SJSA1 (cell line): ENCODE measurements at places on chromosomes 7 and 10.

GRCh38 chr10:21673668-21674067 lies 139.6 kb downstream of the MLLT10 start:
- no peaks in the 10 kb centered on the region for H3K4me1 ChIP-seq
- H3K27ac ChIP-seq = no peak overlapping the region
- H3K27me3 ChIP-seq = no peaks in the 10 kb centered on the region
- no peak overlapping the region for H3K4me3 ChIP-seq
- no peak for DNase-seq
- peaks cover 4% of the 10 kb centered on the region; the same call in 1 of the 2 replicates for H3K36me3 ChIP-seq

GRCh38 chr10:60762554-60762953 lies 15.7 kb upstream of the CDK1 start:
- peaks cover 4% of the 10 kb centered on the region for H3K4me1 ChIP-seq
- H3K27me3 ChIP-seq = no peaks in the 10 kb centered on the region
- H3K4me3 ChIP-seq = no peak overlapping the region
- no peak for DNase-seq
- no peak overlapping the region for H3K27ac ChIP-seq
- no peaks in the 10 kb centered on the region for H3K36me3 ChIP-seq

DNA sequence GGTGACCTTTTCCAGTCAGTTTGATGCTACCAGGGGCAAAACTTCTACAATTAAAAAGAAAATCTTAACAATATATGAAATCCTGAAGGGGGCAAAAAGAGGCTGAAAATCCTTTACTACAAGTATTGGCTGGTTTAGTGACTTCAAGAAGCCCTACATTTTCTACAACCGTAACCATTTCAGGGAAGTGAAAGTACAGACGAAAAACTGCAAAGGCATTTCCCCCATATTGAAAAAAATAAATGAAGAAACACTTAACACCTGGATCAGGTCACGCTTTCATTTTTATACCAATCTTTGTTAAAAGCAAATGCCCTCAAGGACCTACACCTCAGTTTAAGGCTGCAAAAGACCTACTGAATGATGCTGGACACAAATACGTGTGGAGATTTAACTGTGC lies 38.6 kb downstream of the IL6 start:
- H3K27ac ChIP-seq = no peak overlapping the region
- DNase-seq = no peak
- no peaks in the 10 kb centered on the region for H3K36me3 ChIP-seq
- no peaks in the 10 kb centered on the region for H3K4me1 ChIP-seq

GRCh38 chr10:132283604-132284382 lies 24.0 kb downstream of the STK32C start:
- no peak overlapping the region for H3K27ac ChIP-seq
- no peaks in the 10 kb centered on the region for H3K36me3 ChIP-seq
- H3K27me3 ChIP-seq = peaks cover 6% of the 10 kb centered on the region; the same call in 1 of the 2 replicates
- no peak for DNase-seq
- no peaks in the 10 kb centered on the region for H3K4me1 ChIP-seq
- H3K4me3 ChIP-seq = no peak overlapping the region

DNA sequence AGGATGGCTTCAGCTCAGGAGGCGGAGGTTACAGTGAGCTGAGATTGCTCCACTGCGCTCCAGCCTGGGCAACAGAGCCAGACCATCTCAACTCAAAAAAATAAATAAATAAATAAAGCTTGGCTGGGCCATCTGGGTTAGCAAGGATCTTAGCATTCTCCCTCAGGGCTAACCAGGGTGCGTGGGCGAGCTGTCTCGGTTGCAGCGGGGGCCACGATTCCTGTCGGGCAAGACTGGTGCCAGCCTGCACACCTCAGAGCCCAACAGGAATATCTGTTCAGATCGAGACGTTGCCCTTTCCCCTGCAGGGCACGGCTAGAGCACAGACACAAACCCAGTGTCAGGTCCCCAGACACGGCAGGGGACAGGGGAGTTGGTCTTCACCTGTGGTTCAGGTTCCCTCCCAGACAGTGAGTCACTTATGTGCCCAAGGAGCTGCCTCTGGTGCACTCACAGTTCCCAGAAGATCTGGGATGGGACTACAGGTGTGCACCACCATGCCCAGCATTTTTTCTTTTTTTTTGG lies 75.5 kb upstream of the GTF2I start:
- 0 out of 2 replicates have a peak, but pooled peaks cover 4% of the 10 kb centered on the region for H3K36me3 ChIP-seq
- no peak overlapping the region for H3K27ac ChIP-seq
- no peak overlapping the region for H3K4me3 ChIP-seq
- H3K27me3 ChIP-seq = no peaks in the 10 kb centered on the region
- no peak for DNase-seq
- peaks cover 1% of the 10 kb centered on the region for H3K4me1 ChIP-seq

GRCh38 chr7:157158400-157158799 lies 19.7 kb downstream of the UBE3C start:
- no peaks in the 10 kb centered on the region for H3K27me3 ChIP-seq
- H3K4me3 ChIP-seq = no peak overlapping the region
- no peak for DNase-seq
- no peaks in the 10 kb centered on the region for H3K4me1 ChIP-seq
- H3K36me3 ChIP-seq = peaks cover 5% of the 10 kb centered on the region

- no peak overlapping the region for H3K27ac ChIP-seq
- no peak overlapping the region for H3K4me3 ChIP-seq
- 0 out of 2 replicates have a peak, but pooled peaks cover 4% of the 10 kb centered on the region for H3K27me3 ChIP-seq
- no peaks in the 10 kb centered on the region for H3K4me1 ChIP-seq
- no peak for DNase-seq
Measured at GRCh38 chr7:21980926-21981500, 35.3 kb upstream of the CDCA7L start.

GRCh38 chr10:68428396-68429104 lies 21.5 kb upstream of the RUFY2 start:
- H3K27me3 ChIP-seq = no peaks in the 10 kb centered on the region
- H3K27ac ChIP-seq = no peak overlapping the region
- no peak overlapping the region for H3K4me3 ChIP-seq
- H3K36me3 ChIP-seq = peaks cover 38% of the 10 kb centered on the region
- no peaks in the 10 kb centered on the region for H3K4me1 ChIP-seq

DNA sequence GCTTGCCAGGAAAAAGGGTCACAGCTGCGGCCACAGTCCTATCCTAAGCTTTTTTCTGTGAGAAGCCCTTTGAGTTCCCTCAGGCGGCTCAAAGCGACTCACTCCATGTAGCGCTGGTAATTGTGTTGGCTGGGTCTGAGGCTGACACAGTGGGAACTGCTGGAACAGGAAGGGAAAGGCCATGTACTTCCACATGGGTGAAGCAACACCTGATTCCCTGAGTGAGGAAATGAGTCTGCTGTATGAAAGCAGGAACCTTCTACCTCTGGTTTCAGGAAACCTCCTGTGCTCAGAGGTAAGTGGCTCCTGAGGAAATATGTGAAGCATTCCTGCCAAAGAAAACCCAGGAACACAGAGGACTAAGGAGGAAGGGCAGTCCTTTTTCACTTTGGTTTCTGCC lies 734.6 kb upstream of the SORCS1 start:
- no peak for DNase-seq
- H3K36me3 ChIP-seq = no peaks in the 10 kb centered on the region
- H3K4me1 ChIP-seq = no peaks in the 10 kb centered on the region
- H3K27me3 ChIP-seq = no peaks in the 10 kb centered on the region
- H3K27ac ChIP-seq = no peak overlapping the region

DNA sequence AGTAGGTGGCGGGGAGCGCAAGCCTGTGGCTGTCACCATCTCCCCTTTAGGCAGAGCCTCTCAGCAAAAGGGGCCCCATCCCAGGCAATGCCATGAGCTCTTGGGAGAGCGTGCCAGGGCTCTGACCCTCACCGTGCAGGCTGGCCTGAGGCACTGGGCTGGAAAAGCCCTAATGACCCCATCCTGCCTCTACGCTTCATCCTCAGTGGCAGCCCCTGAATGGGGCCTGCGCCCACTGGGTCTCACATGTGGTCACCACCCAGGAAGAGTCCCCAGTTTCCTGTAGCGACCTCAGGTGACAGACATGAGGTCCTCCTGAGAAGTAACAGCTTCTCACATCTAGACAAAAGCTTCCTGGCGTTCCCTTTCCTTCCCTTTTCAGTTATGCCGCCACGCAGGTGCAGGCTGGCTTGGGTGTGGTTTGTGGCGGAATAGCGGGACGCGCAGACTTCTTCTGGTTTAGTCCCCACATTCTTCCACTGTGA lies 59.2 kb downstream of the CLEC2L start:
- H3K36me3 ChIP-seq = peaks cover 41% of the 10 kb centered on the region
- no peaks in the 10 kb centered on the region for H3K27me3 ChIP-seq
- H3K4me1 ChIP-seq = no peaks in the 10 kb centered on the region
- no peak for DNase-seq
- no peak overlapping the region for H3K4me3 ChIP-seq

DNA sequence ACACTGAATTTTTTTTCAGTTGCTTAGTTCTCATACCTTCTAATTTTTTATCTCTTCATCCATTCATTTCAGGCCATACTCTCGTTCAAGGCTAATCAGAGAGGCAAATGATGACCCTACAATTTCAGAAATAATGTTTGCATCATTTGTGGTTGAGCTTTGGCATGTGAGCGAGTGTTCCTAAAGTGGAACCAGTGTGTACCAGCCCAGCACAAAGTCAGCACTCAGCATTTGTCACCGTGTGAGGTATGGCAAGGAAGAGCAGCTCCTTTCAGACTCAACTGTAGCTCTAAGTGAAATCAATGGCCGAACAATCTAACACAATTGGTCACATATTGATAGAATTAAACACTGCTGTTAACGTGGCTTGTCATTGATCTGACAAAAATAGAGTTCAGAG lies 154.6 kb downstream of the POU6F2 start:
- H3K27ac ChIP-seq = no peak overlapping the region
- DNase-seq = no peak
- no peaks in the 10 kb centered on the region for H3K4me1 ChIP-seq
- H3K27me3 ChIP-seq = no peaks in the 10 kb centered on the region

DNA sequence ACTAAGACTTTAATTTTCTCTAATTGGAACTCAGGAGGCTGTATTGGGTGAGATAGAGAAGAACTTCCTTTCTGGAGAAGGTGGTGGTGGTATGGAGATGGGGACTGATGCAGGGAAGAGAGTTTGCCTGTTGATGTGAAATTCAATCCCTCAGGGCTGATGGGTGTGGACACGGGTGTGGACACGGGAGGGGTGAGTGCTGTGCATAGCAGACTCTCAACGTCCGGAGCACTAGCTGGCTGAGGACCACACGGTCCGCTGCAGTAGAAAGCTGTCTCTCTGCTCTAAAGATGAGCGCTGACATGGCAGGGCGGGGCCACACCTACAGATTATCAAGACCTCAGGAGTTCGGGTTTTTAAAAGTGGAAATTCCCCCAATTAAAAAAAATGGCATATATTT lies 148.5 kb upstream of the PITRM1 start:
- H3K27me3 ChIP-seq = no peaks in the 10 kb centered on the region
- no peak for DNase-seq
- no peak overlapping the region for H3K4me3 ChIP-seq
- no peaks in the 10 kb centered on the region for H3K36me3 ChIP-seq
- no peaks in the 10 kb centered on the region for H3K4me1 ChIP-seq

DNA sequence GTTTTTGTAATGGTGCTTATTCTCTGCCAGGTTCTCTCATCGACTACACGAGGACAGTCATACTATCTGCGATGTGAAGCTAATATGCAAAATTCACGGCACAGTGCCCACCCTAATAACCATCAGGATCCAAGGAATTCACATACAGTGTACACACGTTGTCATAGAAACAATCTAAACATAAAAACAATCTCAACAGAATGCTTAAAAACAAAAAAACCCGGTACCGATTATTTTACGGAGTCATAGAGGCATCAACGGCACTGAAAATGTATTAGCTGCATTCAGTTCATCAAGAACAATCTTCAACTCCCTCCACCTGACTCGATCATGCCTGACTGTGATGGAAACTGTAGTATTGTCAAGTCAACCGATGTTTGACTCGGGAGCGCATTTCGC lies 628 bp downstream of the MRPS33 start:
- peaks cover 18% of the 10 kb centered on the region for H3K4me1 ChIP-seq
- peak overlapping the region; percentile 51 for H3K4me3 ChIP-seq
- peak overlapping the region; percentile 70 for H3K27ac ChIP-seq
- DNase-seq = no peak
- no peaks in the 10 kb centered on the region for H3K27me3 ChIP-seq

DNA sequence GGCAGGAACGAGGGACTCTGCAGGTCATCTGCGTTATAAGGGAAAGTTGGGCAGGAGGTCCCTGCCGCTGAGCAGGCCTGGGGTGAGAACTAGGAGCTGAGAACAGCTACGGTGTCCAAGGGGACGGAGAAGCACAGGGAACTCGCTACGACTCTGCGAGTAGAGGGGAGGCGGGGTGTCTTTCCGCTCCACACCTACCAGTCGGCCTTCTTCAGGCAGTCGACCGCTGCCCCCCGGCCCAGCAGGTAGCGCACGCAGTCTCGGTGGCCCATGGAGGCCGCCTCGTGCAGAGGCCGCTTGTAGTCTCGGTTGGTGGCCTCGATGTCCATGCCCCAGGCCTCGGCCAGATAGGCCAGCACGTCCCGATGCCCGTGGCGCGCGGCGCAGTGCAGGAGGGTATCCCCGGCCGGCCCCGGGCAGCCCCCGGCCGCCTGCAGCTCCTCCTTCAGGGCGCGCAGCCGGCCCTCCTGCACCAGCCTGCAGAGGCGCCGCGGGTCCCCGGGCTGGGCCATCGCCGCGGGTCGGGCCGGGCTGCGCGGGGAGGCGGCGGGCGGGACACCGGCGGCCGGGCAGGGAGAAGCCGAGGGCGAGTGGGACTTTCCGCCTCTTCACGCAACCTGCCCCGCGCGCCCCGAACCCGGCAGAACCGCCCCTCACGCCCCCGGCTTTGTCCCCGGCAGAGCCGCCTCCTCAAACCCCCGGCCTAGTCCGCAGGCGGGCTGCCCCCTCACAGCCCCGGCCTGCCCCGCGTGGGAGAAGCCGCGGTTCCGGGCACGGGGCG lies 660 bp downstream of the ANKRD16 start:
- peak overlapping the region; percentile 70 for H3K4me3 ChIP-seq
- no peaks in the 10 kb centered on the region for H3K27me3 ChIP-seq
- DNase-seq = peak; percentile 48
- peaks cover 46% of the 10 kb centered on the region for H3K36me3 ChIP-seq

- H3K27me3 ChIP-seq = no peaks in the 10 kb centered on the region
- no peak overlapping the region for H3K27ac ChIP-seq
- DNase-seq = no peak
- H3K36me3 ChIP-seq = no peaks in the 10 kb centered on the region
Measured at GRCh38 chr7:111092406-111093236, 1.7 kb downstream of the LRRN3 start.

DNA sequence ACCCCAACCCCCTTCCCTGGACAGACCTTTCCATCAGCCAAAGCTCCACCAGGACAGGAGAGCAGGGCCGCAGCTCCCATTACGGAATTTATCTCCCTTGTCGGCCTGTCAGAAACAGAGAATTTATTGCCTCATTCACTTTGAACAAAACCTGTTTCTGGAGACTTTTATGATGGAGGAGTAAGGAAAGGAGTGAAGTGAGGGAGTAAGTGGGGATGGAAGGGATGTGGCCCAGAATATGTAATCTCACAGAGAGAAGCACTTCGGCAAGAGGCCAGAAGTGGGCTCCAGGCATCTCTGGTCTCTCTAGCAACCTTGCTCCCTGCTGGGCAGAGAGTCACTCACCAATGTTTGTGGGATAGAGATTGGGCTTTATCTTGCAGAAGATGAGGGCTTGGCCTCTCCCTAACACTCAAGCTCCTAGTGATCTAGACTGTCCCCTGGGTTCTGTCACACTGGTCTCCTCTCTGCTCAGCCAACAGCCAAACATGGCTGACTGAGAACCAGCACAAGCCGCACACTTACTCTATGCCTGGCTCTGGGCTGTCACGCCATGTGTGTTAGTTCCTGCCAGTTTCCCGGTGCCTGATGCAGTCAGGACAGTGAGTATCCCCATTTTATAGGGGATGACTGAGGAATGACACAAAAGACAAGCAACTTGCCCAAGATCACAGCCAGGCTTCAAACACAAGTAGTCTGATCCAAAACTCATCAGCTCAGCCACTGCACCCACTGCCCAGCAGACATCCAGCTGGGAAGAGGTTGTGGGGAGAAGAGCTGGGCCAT lies 149.4 kb upstream of the ZMIZ1 start:
- no peak overlapping the region for H3K27ac ChIP-seq
- no peaks in the 10 kb centered on the region for H3K27me3 ChIP-seq
- H3K4me1 ChIP-seq = no peaks in the 10 kb centered on the region
- no peaks in the 10 kb centered on the region for H3K36me3 ChIP-seq
- H3K4me3 ChIP-seq = no peak overlapping the region
